ENCODE measurements at places on chromosomes 5 and 9.

GRCh38 chr9:126985870-126986498 lies 71.4 kb downstream of the RALGPS1 start:
- peak; percentile 85 for DNase-seq

- DNase-seq = no peak
These were observed 3.6 kb upstream of the UIMC1 start for GRCh38 chr5:177010153-177010552.

DNA sequence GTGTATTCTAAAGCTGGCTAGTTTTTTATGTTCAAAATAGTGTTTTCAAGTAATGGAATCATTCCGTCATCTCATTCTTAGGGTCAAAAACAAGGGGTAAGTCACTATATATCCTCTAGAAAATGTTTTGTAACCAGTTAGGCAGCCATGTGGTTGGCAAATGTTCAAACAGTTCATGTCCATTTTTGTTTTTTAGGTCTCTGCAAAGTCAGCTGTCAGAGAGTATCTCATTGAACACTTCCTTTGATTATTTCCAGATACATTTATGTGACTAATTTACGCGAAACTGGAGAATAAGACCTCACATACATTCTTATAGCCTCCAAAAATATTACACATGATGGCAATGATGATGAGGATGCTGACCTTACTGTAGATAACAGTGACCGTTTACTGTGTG lies 50.4 kb downstream of the TRIO start:
- DNase-seq = no peak

GRCh38 chr5:137960141-137960540 lies 70.9 kb downstream of the PKD2L2 start:
- no peak for DNase-seq

DNA sequence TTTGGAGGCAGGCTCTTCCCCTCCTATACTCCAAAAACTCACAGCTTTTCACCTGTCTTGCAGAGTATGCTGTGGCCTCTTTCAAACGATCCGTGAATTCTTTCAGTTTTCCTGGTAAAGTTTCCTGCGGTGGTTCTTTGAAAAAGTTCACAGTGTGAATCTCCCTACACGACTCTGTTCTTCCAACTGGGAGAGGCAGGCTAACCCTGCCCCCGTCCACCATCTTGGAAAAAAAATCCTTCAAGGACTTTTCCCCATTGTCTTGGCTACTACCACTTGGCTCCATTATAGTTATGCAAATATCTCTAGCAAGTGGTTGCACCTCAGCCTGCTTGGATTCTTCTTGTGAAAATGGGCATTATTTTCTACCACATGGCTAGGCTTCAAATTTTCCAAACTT lies 382.6 kb downstream of the AGTPBP1 start:
- DNase-seq = no peak

GRCh38 chr9:89719202-89719601 lies 114.4 kb downstream of the GADD45G start:
- DNase-seq = no peak

GRCh38 chr9:37453827-37454226 lies 11.4 kb downstream of the ZBTB5 start:
- no peak for DNase-seq

GRCh38 chr9:111728617-111729366 lies 65.9 kb downstream of the SHOC1 start:
- DNase-seq = no peak

DNA sequence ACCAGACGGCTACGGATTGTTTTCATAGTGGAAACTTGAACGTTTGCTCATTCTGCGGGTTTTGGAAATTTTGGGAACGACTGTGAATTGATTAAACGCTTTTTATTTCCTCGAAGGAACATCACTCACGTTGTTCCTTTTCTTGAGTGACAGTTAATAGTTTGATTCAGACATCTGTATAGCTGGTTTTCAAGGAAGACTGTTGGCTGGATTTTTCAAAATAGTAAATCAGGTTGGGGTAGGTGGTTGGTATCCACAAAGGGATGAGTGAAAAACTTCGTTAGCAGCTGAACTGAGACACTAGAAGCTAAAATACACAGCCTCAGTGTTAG lies 1.1 kb downstream of the TGFBR1 start:
- DNase-seq = no peak

DNA sequence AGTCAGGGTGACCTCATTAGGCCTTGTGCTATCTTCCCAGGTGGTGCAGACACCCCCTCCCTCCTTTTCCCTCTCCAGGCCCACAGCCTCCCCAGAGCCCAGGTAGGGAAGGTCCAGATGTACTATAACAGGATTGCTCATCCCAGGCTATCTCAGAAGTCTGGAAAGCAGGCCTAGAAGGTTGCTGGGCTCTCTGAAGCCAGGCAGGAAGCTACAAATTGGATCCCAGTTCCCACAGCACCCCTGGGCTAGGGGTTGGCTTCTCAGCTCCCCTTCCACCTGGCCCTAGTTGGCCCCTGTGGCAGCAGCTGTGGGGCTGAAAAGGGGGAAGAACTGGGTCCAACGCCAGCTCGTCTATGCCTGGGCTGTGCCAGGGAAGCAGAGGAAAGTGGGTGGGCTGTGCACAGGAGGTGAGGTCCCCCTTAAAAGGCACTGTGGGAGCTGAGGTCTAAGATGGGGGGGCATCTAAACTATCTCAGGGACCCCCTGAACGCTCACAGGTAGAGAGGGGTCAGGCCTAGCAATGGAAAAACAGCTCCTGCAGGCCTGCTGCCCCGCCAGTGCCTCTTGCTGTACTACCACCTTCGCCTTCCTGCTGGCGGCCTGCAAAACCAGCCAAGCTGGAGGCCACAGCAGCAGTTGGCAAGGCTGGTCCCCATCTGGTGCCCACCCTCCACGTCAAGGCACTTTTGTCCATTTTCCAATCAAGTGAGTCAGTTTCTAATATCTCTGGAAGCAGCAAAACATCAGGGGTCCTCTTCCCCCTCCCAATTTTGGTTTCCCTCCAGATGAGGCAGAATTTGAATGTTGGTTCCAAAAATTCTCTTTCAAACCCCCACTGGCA lies 13.3 kb upstream of the PSMD5 start:
- DNase-seq = peak; percentile 47

GRCh38 chr9:27247756-27248155 lies 49.2 kb downstream of the EQTN start:
- DNase-seq = no peak

DNA sequence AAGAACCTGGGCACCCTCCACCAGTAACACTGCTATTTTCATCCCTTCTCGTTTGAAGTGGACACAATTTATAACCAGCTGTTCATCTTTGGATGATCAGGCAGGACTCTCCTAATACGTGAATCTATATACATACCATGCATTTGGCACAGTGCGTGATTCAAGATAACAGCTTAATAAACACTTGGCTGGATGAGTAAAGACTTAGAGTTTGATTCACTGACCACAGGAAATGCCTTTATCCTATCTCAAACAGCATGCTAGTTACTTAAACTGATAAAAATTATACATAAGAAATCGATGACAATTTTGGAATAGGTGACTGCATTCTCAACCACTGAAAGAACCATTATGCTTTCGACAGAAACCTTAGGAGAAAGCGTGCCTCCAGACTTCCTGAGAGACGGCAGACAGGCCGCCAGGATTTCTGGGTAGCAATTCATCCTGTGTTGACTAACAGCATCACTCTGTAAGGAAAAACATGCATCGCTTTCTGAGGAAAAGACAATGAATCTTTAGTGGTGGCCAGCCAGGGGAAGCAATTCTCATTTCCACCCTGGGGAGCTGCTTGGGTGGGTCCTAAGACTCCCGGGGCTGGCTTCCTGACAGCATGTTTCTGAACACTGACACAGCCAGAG lies 9.7 kb downstream of the MRPL36 start:
- DNase-seq = no peak

All from activated CD8-positive, alpha-beta memory T cell treated with anti-CD3 and anti-CD28 coated beads, Interleukin-2, amount 50 U/mL, for 48 hours (primary cell).